ENCODE measurements at places on chromosomes 16 and 17. TPM values are rescaled to one million over a fixed set of nuclear protein-coding genes. Genes with fewer than 3 reads are reported as not detected.

Gene NUTF2
- 179 TPM for total RNA-seq

Gene GAS2L2
- 0.10 TPM for total RNA-seq

Gene NR1D1
- 8.3 TPM for total RNA-seq

Gene KIF18B
- 34.1 TPM for total RNA-seq

Gene ITGA2B
- total RNA-seq: 0.23 TPM

Gene ZNF469
- 1.5 TPM for total RNA-seq

Gene APOBR
- 8.4 TPM for total RNA-seq

Gene PRSS21
- 10.5 TPM for total RNA-seq

Gene CARHSP1
- 62.6 TPM for total RNA-seq

Gene LDHD
- total RNA-seq: not detected

Gene SLFN12
- 7.5 TPM for total RNA-seq

Gene PIMREG
- 2.9 TPM for total RNA-seq

Gene HBQ1
- total RNA-seq: not detected

Gene PPP1R27
- not detected for total RNA-seq

Gene C16orf96
- 0.11 TPM for total RNA-seq

Gene PNMT
- total RNA-seq: 0.23 TPM

Gene MYH11
- not detected for total RNA-seq

Gene TBC1D10B
- 57.8 TPM for total RNA-seq

Gene TSPOAP1
- 7.3 TPM for total RNA-seq

Gene ACSM5
- not detected for total RNA-seq

Gene YBX2
- 0.10 TPM for total RNA-seq

Gene KRTAP16-1
- not detected for total RNA-seq

Gene TMEM219
- 40.2 TPM for total RNA-seq

Gene TMEM92
- total RNA-seq: not detected

Gene HLF
- 0.36 TPM for total RNA-seq

Gene EEF2KMT
- total RNA-seq: 35.6 TPM

Gene CPHXL2
- total RNA-seq: not detected

Data from activated CD8-positive, alpha-beta memory T cell treated with anti-CD3 and anti-CD28 coated beads for 36 hours (primary cell).